IPS DF 6.9 (cell line): ENCODE measurements at places on chromosomes 4 and X.

DNA sequence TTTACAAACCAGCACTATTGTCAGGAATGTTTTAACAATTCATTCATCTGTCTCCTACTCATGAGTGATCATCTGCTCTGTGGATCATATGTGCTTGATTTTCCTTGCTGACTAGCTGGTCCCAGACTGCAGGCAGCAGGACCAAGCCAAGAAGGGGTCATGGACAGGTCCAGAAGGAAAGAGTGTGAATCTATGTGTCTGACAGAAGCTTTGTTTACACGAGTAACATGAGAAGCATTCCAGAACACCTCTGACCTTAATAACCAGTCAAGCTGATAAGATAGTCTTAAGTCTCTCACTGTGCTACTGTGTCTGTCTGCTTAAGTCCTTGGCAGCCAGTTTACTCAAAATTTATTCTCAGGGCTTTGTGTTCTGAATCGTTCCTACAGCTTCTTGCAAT is 39.0 kb downstream of the GUCY1A1 start:
- DNase-seq: no peak

DNA sequence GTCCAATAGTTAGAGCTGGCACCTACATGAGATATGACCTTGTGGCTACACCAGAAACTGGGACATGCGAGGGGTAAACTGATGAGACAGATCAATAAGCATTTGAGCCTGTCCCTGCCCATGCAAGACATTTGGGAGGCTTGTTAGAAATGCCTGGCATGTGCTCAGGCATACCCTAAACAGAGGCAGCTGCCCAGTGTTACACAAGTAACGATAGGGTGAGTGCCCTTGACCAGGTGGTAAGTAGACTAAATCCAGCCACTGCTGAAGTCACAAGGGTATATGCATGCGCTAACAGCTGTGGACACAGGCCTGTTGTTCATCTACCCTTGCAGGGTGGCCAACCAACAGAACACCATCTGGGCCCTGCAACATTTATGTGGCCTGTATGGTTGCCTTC is 56.1 kb upstream of the CCDC149 start:
- DNase-seq: no peak

DNA sequence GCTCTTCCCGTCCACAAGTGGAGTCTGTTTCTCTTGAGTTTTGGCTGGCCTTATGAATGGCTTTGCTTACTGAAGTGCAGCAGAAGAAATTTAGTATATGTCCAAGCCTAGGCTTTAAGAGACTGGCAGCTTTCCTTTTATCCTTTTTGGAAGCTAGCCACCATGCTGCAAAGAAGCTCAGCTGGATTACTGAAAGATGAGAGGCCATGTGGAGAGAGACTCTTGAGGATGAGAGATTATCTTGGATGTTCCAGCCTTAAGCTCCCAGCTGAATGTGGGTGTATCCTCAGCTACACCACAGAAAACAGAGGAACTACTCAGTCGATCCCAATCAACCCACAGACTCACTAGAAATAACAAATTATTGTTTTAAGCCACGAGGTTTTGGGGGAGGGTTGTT is 12.5 kb downstream of the CCNG2 start:
- no peak for DNase-seq

GRCh38 chrX:46777971-46778810 is 19.3 kb upstream of the SLC9A7 start:
- no peak for DNase-seq

GRCh38 chr4:92334716-92335350 is 31.1 kb downstream of the GRID2 start:
- no peak for DNase-seq

- DNase-seq: no peak
These were observed 7.7 kb upstream of the MAPK10 start for GRCh38 chr4:86367577-86367976.

- DNase-seq: no peak
These were observed 55.0 kb downstream of the ANXA3 start for GRCh38 chr4:78606530-78607095.

- no peak for DNase-seq
These were observed 4.2 kb upstream of the CDS1 start for GRCh38 chr4:84578540-84579402.

- no peak for DNase-seq
These were observed 18.1 kb upstream of the HSFX3 start for GRCh38 chrX:149567621-149568417.

- DNase-seq: peak; percentile 33
These were observed 61.4 kb downstream of the AGA start for GRCh38 chr4:177380730-177381287.

- no peak for DNase-seq
These were observed 22.2 kb upstream of the HMX1 start for GRCh38 chr4:8893624-8894423.

GRCh38 chrX:69793260-69793935 is 177.5 kb downstream of the EDA start:
- DNase-seq: no peak

DNA sequence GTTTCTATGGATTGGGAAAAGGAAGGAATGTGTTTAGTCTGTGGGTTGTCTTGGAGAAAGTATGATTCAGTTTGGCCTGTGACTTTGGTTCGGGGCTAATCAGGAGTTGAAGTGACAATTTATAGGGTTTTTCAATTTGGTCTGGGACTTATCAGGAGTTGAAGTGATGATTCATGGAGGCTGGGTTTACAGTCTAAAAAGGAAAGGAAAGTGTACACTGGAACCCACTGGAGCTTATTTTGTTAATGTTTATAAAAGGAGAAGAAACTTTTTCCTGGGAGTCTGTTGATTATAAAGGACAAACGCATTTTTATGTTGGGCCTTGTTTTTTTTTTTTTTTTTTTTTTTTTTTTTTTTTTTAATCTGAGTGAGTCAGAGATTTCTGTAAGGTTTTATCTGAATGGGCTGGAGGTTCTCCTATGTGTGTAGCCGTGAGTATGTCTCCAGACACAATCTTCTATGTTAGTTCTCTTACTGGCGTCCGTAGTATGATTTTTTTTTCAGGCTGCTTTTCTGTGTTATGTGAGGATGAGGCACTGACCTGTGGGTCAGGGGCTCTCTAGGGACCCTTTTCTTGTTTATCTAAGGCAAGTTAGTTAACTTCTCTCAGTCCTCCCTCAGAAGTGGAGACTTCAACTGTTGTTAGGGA is 33.0 kb upstream of the RAB9B start:
- no peak for DNase-seq

GRCh38 chr4:122616915-122617596 is 3.8 kb downstream of the IL21 start:
- no peak for DNase-seq

GRCh38 chr4:152117520-152117919 is 356.7 kb upstream of the GATB start:
- DNase-seq: no peak

- no peak for DNase-seq
These were observed 154.2 kb downstream of the FHIP1A start for GRCh38 chr4:151563194-151563593.

DNA sequence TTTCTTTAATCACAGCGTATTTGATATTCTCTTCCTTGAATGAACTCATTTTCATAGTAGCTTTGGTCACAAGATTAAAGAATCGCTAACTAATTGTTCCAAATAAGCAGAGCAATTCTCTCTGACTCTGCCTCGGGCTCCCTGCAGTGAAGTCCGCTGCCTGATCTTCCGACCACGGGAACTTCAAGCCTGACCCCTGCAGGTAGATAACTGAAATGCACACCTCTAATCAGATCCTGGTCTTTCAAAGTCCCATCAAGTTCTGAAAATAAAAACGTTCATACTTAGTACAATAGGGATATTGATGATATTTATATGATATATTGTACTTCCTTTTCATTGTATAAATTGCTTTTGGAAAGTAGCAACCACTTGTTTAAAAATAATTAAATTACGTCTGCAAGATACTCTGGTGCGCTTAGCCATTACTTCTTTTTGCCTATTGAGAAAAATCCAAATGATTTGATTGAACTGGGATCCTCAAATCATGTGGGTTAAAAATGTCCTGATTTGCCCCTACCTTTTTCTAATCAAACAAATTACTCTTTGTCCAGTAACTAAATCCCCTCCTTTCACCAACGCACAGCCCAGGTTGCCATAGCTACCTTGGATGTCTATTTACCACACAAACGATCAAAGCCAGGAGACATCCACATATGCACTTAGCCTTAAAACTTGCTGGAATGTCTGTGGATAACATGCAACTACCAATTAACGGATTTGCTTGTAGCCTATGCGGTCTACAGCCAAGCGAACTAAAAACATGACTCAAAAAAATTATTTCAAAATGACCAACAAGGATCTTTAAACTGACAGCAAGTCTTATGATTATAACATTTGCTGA is 4.2 kb downstream of the MID1 start:
- no peak for DNase-seq

DNA sequence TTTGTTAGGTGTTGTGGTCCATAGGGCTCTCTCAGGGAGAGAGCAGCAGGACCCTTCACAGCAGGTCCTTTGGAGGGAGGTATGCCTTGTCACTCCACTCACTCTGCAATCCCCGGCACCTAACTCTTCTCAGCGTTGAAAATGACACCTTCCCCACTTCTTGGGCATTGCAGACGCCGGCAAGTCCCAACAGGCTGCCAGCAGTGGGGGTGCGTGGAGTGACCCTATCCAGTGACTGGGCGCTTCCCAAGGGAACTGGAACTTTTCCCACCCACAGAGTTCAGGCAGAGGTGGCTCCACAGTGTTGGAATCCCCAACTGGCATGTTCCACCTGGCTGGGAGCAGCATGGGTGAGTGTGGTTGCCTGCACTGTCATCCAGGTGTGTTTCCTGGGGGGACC is 705.1 kb upstream of the FRG1 start:
- DNase-seq: no peak

DNA sequence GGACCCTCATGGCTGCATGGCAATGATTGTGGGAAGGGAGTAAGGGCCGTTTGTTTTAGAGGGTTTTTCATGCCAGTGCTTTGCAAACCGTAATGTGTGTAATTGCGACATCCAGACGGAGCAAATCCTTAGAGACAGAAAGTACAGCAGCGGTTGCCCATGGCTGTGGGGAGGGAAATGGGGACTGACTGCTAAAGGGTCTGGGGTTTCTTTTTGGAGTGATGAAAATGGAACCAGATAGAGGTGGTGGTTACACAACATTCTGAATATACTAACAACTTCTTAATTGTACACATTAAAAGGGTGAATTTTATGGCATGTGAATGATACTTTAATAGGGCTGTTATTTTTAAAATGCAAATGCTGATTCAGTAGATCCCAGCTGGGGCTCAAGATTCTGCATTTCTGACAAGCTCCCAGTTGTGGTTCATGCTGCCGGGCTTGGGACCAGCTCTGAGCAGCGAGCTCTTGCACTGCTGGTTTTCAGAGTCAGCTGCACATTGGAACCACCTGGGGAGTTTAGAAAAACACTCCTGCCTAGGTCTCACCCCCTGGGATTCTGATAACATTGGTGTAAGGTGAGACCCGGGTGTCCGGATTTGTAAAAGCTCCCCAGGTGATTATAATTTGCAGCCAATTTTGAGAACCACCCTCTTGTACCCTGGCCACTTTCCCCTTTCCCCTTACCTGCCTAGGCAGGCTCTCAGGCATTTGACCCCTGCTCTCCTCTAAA is 47.7 kb downstream of the PRPS1 start:
- no peak for DNase-seq

- no peak for DNase-seq
These were observed 168.9 kb downstream of the AMELX start for GRCh38 chrX:11462136-11462535.

- DNase-seq: peak; percentile 7
These were observed 228.2 kb downstream of the PCDH10 start for GRCh38 chr4:133377286-133377685.

DNA sequence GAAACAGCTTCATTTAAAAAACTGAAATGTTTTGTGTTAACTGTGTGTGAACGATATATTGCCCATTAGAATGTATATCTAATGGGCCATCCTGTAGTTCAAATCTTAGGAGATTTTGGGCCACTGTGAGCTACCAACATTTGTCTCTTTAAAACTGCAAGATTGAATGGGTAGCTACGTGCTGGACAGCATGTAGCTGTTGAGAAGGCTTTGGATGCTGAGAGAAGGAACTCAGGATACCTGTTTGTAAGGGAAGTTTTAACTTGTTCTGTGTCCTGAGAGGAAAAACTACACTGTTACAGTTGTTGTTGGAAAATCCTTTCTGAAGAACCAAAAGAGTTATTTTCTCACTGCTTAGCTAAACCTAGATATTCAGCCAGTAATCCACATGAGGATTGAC is 45.9 kb downstream of the PDLIM5 start:
- no peak for DNase-seq

GRCh38 chr4:1229117-1229849 is 19.6 kb downstream of the CTBP1 start:
- no peak for DNase-seq

DNA sequence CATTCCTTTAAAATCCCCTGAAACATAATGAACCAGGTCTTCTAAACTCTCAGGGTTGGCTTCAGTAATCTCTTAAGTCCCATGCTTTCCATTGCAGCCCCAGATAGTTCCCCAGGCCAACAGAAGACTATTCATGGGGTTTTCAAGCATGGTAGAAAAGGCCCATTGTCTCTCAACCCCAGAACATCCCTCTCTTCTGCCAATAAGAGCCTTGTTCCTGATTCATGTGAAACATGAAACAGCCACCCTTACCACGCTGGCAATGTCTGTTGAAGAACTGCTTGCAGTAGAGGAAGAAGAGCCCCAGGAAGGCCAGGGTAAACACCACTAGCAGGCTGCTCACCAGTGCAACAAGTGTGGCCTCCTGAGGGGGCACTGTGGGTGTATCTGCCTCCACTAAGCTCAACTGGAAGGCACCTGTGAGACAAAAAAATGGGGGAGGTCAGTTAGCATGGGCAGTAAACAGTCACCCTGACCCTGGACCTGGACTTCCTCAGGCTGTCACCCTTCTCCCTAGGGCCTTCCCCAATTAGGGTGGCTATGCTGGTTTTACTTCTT is 36.4 kb downstream of the EDA2R start:
- DNase-seq: no peak

- DNase-seq: no peak
These were observed 623.6 kb downstream of the STIM2 start for GRCh38 chr4:27484216-27484615.

DNA sequence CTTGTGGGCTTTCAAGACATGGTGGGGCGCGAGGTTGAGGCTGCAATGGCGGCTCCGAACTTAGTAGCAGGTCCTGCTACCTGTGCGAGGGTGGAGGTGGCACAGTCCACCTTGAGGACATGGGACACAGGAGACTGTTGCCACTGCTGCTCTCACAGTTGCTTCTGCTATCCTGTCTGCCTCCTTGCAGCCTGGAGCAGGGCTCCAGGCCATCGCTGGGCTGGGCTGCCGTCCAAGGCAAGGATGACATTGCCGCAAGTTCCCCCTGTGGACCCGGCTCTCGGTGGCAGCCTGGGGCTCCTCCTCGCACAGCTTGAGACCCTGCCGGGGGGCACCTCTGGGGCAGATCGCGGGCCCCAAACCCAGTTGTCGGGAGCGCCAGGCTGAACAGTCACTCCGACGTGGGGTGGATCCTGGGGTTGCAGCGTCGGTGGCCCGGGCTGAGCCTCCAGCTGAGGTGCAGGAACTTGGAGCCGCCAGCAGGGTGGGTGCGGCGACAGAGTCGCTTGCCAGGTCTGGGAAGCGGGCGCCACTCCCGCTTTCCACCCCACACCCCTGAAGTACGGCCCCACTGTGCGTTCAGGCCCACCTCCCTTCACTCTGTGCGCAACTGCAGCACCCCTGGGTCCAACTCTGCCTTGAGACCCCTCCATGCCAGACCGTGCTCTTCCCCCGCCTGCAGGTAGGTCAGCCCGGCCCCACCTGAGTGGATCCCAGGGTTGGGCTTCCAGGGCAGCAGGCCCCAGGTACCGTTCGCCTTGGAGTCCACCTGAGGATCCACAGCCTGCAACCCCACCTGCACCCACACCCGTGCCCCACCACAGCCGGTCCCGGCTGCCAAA is 192.7 kb upstream of the NUDT6 start:
- DNase-seq: no peak
